ENCODE measurements at places on chromosomes 7 and 10.

- no peak for DNase-seq
Observed at GRCh38 chr10:110576220-110576619, 8.7 kb downstream of the SMC3 start.

- no peak for DNase-seq
Observed at GRCh38 chr7:121832347-121832746, 40.6 kb upstream of the PTPRZ1 start.

DNA sequence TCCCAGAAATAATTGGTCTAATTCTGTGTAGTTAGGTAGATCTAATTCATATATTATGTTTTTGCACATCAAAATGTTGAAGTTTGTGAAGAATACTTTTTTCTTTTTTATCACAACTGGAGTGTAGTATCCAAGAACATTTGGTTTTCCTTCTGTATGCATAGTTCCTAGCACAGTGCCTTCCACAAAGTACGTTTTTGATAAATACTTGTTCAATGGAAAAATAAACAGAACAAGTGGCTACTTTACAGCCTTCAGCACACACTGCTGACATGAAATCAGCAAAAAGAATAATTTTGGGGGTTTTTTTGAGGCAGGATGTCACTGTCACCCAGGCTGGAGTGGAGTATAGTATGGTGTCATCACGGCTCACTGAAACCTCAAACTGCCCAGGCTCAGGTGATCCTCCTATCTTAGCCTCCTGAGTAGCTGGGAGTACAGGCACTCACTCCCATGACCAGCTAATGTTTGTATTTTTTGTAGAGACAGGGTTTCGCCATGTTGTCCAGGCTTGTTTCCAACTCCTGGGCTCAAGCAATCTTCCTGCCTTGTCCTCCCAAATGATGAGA lies 27.9 kb downstream of the TARP start:
- no peak for DNase-seq

GRCh38 chr10:46239247-46239646 lies 47.5 kb upstream of the ANTXRL start:
- no peak for DNase-seq

GRCh38 chr7:138951953-138952352 lies 29.2 kb downstream of the KIAA1549 start:
- DNase-seq, result no peak

Measured in HuH-7.5 (cell line).